ENCODE measurements at places on chromosomes 4 and X. TPM values are rescaled to one million over a fixed set of nuclear protein-coding genes. Genes with fewer than 3 reads are reported as not detected.

The LINC00632 gene
- 114 TPM for total RNA-seq

GRCh38 chrX:110015032-110015431, 12.1 kb downstream of the TMEM164 start:
- no peak for DNase-seq

DNA sequence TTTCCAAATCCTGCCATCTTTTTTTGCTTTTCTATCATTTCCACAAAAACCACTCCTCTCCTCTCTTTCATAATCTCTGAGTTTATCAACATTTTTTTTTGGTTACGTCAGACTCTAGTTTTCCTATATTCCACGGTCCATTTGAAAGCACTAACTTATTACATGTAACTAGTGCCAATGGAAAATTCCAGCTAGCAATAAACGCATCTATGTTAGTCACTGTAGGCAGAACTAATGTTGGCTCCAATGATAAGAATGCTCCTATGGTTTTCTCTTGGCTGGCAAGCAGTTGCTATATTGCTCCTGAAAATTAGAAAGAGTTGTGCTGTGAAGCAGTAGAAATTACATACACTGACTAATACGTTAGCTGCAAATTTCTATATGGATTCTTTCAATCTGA, 634.6 kb upstream of the FTHL17 start:
- DNase-seq, result no peak

GRCh38 chrX:19660604-19661255, 145.4 kb upstream of the MAP3K15 start:
- no peak for DNase-seq

- no peak for DNase-seq
These were observed 103.0 kb upstream of the MBNL3 start for GRCh38 chrX:132591719-132592275.

- DNase-seq, result peak; percentile 48
These were observed 895 bp downstream of the SMIM14 start for GRCh38 chr4:39637586-39638353.

DNA sequence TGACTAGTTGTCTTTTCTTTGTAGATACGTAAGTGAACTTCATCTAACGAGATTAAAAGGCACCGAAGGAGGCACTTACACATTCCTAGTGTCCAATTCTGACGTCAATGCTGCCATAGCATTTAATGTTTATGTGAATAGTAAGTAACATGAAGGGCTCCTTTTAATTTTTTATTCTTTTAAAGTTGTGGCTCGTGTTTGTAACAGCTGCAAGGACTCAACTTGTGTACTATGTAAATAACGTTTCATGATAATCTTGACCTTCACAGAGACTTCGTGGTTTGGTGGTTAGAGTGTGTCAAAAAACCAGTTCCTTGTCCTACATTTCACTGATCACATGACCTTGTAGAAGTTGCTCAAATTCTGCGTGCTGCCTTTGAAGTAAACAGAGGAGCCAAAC, 51.6 kb downstream of the KIT start:
- DNase-seq, result no peak

DNA sequence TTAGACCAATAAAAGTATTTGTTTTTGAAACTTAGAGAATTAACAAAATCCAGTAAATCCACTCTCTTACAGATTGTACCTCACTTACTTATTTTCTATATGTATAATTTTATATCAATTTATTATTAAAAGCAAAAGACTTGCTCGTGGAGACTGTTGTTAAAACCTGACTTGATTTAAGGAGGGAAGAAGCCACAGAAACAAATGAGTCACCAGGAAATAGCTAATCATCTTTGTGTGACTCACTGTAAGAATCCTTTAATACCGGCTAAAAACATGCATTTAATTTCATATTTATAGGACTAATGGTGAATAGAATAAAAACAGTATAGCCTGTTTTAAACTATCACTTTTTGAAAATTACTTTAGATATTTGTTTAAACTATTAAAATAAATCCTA, 29.9 kb upstream of the UBE2NL start:
- DNase-seq, result no peak

The DCLK2 gene
- total RNA-seq, result 11.2 TPM

The CCKAR gene
- not detected for total RNA-seq

The SPIN2A gene
- total RNA-seq, result not detected

The CT45A1 gene
- total RNA-seq, result not detected

The CSN3 gene
- total RNA-seq, result not detected

The ANXA10 gene
- total RNA-seq, result not detected

- DNase-seq, result no peak
These were observed 28.5 kb downstream of the RNF212 start for GRCh38 chr4:1084796-1085403.

- DNase-seq, result no peak
These were observed 260.5 kb downstream of the SPATA18 start for GRCh38 chr4:52311464-52312125.

- DNase-seq, result no peak
These were observed 40.0 kb downstream of the CRLF2 start for GRCh38 chrX:1172496-1172895.

The NEIL3 gene
- total RNA-seq, result not detected

The ASMT gene
- 4.7 TPM for total RNA-seq

GRCh38 chr4:37999000-37999716, 39.0 kb downstream of the PTTG2 start:
- DNase-seq, result no peak

The NKX3-2 gene
- 0.22 TPM for total RNA-seq

GRCh38 chrX:109300415-109300814, 181.5 kb downstream of the GUCY2F start:
- DNase-seq, result no peak

DNA sequence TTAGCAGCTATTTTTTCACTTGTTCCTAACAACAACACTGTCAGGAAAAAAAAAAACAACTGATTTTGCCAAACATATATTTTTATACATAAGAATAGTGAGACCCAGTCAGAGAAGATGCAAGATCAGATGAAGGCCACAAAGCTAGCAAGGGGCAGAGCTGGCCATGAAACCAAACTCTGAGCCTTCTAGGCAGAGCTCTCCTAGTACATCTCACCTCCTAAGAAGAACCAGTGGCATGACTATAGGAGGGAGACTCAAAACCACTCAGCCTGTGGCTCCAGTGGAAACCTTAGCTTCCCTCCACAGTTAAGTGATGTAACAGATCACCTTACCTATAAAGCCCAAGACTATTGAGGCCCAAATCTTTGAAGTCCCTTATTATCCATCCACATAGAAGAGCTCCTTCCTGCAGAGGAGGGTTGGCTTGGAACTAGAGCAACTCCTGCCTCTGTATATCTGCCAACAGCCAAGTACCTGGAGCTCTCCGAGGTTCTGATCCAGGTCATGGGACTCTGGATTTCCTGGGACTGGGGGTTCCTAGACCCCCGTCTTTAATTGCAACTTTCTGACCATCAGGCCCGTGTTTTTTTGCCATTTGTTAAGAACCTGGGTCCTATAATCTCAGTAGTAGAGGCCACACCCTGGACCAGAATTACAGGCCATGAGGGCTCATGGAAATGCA, 136.5 kb downstream of the SH3KBP1 start:
- DNase-seq, result no peak

DNA sequence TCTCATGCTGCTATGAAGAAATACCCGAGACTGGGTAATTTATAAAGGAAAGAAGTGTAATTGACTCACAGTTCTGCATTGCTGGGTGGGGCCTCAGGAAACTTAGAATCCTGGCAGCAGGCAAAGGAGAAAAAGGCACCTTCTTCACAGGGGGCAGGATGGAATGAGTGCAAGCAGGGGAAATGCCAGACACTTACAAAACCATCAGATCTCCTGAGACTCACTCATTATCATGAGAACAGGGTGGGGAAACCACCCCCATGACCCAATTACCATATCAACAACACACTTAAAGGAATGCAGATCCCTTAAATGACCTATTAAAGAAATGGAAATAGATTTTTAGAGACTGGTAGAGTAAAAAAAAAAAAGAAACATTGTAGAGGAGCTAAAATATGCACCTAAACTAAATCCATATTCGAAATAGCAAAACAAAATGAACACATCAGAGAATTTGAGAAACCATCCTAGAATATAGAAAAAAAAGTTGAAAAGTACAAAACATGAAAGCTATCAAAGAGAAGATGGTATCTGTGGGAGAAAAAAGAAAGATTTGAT, 104.3 kb upstream of the UGT8 start:
- DNase-seq, result no peak

- no peak for DNase-seq
These were observed 1699.2 kb upstream of the IGFBP7 start for GRCh38 chr4:58809366-58809765.

GRCh38 chr4:154720618-154721267, 23.1 kb upstream of the LRAT start:
- DNase-seq, result no peak

GRCh38 chrX:46400530-46401443, 144.4 kb downstream of the ZNF674 start:
- DNase-seq, result no peak

The NOP14 gene
- 39.6 TPM for total RNA-seq

The GK gene
- 2.8 TPM for total RNA-seq

The MAGEA4 gene
- total RNA-seq, result not detected

DNA sequence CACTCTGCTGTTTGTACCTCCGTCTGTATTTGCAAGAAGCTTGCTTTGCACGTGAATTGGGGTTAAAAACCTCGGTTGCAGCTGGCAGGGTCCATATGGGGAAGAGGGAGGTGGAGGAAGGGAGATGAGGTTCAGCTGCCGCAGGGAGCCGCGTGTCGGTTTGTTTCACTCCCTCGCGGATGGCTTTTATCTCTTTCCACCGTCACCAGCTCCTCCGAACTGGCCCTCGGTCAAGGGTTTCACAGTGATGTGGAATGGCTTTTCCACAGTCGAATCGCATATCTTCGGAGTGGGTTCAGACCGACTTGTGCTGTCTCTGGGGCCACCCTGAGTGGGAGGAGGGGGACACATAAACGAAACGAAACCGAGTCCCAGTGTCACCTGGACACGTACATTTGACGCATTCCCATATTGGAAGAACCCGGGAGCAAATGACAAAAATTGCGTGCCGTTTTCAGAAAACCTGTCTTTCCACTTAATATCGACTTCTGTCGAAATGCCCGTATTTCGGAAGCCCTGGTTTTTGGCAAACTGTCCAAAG, 929 bp downstream of the ZBTB33 start:
- peak; percentile 8 for DNase-seq

DNA sequence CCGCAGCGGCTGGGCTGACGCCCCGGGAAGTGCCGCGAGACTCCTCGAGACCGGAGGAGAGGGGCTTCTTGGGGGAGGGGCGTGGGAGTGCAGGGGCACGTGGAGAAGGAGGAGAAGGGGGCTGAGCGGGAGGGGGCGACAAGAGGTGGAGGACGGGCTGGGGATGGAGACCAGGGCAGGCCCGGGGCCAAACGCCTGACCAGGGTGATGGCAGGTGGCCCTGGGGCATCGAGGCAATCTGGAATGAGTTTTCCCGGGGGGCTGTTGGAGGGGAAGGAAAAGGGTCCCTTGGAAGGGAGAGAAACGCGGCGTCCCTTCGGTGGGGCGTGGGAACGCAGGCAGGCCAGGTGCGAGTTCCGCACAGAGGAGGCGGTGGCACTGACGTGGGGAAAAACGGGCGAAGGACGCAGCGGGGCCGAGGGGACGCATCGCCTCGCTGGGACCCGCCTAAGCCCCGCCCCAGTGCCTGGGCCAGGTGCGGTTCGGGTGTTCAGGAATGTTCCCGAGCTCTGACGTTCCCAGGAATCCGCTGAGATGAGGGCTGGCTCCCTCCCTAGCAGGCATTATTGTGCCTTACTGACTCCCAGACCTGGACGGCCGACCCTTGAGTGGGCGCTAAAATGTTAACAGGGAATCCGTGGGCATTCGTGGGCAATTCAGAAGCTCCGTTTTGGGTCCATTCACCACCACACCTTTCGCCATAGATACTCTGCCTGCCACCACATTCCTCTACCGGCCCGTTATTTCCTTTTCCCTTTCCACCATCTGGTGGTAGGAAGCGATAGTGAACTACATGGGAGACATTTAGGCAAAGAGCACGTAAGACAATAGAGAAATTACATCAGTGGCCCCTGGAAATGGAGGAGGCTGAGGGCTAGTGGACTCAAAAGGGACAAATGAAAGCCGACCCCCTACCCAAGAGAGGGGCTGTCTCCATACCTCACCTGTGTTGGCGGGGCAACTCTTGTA, 795 bp upstream of the SH3KBP1 start:
- no peak for DNase-seq

The SCFD2 gene
- total RNA-seq, result 39.9 TPM

The TRIM60 gene
- not detected for total RNA-seq

- no peak for DNase-seq
These were observed 595.1 kb downstream of the STPG2 start for GRCh38 chr4:97548186-97548585.

GRCh38 chr4:52987392-52988056, 125.4 kb downstream of the RASL11B start:
- DNase-seq, result no peak

DNA sequence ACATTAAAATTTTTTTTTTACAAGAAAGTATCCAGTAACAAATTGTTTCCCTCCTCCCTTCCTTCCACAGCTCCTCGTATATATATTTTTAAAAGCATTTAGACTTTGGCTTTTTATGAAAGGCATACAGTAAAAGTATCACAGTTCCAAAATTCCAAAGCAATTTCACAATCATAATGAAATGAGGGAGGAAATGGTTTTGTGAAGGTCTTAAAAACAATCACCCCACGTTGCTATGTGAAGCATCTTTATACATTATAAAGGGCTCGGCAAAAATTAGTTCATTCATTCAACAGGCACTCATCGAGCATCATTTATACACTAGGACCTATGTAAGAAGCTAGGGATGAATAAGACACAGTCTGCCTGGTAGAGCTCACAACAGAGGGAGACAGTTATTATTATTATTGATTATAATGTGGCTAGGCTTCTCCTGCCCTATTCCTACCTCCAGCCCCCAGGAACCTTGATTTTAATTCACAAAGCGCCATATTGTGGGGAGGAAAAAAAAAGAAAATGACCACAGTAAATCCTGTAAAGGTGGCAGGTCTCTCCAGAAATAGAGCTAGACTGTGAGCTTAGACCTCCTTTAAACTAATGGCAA, 239.9 kb downstream of the MAML3 start:
- no peak for DNase-seq

DNA sequence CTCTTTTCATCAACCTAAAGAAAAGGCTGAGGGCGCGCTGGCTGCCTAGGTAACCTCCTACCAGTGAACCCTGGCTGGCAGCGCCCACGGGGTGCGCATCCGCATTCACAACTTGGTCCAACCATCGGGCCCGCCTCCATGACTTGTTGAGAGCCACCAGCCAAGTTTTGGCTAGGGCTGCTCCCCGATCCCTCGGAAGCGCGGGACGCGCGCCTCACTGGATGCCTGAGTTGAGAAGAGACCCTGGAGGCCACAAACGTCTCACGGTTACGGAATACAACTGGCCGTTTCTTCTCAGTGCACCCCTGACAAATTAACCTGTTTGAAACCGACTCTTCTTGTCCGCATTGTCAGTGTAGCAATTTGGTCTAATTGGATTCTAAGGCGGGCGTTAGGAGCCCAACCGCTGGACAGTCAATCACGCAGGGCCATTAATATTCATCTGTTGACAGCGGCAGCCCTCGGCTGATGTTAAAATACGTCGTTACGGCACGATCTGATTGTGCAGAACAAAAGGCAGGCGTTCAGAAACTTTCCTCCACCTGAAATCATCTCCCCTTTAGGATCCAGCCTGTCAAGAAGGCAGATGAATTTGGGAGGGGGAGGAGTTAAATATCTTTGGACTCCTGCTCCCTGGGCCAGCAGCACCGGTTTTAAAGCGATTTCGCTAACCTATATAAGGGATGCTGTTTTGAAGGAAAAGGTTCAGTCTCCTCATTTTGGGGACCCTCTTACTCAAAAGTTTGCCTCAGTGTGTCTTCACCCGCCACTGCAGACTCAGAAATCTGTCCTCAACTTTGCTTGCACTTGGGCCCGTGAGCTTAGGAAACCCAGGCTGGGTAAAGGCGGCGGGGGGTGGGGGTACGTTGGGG, 1.2 kb downstream of the GPC3 start:
- no peak for DNase-seq

Data from tibial nerve (tissue), 4 donors.